ENCODE measurements at places on chromosomes 12 and 14. TPM values are rescaled to one million over a fixed set of nuclear protein-coding genes. Genes with fewer than 3 reads are reported as not detected.

SOAT2 gene
- not detected for total RNA-seq

CCDC77 gene
- 3.2 TPM for total RNA-seq

AICDA gene
- 0.12 TPM for total RNA-seq

FRMD6 gene
- 7.9 TPM for total RNA-seq

SERPINA12 gene
- not detected for total RNA-seq

All from right atrium auricular region (tissue), 2 donors.